ENCODE measurements at places on chromosomes 1 and 21.

- DNase-seq, result no peak
Measured at GRCh38 chr1:182203191-182203875, 141.8 kb upstream of the ZNF648 start.

GRCh38 chr21:17359781-17360180 lies 153.1 kb upstream of the CXADR start:
- DNase-seq, result no peak

- no peak for DNase-seq
Measured at GRCh38 chr1:193479187-193479586, 292.8 kb upstream of the B3GALT2 start.

- no peak for DNase-seq
Measured at GRCh38 chr1:14323568-14324247, 274.8 kb upstream of the KAZN start.

- DNase-seq, result peak; percentile 90
Measured at GRCh38 chr1:161706482-161707347, at the start of gene FCRLA. Gene FCRLA (plus strand): TSS chr1:161707229. CDS start chr1:161707265, 36 bp downstream.

DNA sequence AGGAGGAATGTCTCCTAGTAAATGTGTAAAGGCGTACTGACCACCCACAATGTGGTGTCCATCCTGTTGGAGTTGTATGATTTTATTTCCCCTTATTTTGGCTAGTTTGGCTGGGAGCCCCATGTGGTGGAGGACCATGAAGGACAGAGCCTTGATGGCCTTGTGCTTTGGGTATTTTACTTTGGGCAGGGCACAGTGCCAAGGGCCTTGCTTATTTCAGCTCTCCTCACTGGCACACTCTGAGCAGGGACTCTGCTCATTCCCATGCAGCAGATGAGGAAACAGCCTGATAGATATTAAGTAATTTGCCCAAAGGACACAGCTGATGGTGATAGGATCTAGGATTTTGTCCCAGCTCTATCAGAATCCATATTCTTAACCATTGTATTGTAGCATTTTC lies 50.2 kb downstream of the SMYD2 start:
- DNase-seq, result no peak

GRCh38 chr1:68704800-68705443 lies 208.0 kb upstream of the DEPDC1 start:
- no peak for DNase-seq

GRCh38 chr1:113166473-113166872 lies 93.5 kb downstream of the LRIG2 start:
- DNase-seq, result no peak

DNA sequence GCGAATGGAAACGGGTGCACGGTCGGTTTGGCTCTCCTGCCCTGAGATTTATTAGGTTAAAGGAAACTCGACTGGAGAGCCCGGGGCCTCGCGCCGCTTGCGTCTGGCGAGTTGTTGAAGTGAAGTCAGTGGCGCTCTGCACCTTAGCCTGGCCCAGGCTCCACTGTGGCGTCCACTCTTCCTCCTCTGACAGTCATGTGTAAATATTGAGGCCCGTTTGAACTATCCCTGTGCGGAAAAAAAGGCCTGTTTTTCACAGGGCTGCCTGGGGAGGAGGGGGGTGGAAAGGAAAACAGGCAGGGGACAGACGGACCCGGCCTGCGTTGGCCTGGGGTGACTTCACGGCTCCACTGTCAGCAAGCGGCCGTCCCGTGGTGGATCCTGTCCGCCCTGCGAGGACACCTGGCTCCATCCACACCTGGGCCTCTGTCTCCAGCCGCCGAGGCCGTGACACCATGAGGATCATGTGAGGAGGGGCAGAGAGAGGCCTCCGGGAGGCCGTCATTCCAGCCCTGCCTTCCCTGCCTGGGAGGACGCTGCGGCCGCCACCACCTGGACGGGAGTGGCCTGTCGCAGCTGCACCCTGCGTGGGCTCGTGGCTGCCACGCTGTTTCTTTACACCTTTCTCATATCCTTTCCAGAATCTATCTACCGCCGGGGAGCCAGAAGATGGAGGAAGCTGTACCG lies 59.8 kb downstream of the FAAP20 start:
- no peak for DNase-seq

DNA sequence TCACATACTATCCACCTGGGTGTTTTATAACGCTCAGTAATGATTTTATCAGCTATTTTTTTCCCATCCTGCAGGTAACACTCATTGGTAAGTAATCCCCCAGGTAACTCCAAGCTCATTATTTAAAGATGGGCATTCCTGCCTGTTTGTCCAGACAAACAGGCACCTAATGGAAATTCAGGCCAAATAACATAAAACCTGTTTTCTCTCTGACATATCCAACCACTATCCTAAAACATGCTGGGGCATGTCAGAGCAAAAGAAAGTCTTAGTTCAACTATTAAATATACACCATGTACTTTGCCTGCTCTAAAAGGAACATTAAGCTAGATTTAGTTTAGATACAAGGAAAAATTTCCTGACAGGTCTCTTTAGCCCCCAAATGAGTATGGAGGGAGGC lies 987.7 kb downstream of the TTLL7 start:
- DNase-seq, result no peak

DNA sequence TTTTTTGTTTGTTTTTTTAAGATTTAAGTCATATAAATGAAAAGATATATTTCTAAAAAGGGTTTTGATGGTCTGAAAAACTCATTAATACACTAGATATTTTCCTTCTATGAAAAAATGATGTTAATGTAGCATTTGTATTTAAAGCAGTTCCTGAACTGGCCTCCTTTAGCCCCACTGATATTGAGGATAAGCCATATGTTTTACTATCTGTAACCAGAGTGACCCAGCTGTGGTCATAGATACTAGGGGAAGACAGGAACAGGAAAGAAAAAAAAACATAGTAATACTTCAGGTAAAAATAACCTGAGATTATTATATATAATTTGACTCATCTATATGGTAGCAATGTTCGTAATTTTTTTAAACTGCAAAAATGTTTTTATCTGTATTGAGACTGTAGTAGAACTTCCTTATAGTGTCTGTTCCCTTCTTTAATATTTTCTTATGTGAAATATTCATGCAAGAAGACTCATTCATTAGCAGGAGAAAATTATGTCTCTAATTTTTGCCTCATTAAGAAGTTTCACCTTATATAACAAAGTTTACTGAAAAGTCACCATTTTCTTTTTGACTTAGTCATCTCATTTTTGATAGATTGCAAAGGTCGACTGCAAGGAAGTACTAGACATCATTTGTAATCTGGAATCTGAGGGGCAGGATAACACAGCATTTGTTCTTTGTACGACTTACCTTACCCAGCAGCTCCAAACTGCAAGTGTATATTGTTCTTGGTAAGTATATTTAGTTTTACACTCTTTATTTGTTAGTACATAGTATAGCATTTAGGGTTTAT lies 25.6 kb upstream of the TMCO2 start:
- DNase-seq, result no peak

GRCh38 chr1:9201401-9202239 lies 33.0 kb upstream of the H6PD start:
- no peak for DNase-seq

DNA sequence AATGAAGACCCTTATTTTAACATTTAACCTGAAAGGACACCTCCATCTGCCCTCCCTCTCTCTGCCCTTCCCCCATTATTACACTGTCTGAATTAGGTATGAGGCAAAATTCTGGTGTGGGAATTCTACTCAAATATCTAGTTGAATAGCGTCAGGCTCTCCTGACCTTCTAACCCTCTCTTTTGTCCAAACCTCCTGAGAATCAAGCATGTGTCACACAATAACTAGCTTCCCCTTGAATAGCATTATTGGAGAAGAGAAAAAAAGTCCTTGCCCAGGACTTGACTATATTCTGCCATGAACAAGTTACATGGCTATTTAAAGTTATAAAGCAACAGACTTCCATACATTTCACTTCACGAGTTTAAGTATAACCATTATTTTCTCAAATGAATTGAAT lies 35.5 kb downstream of the USH2A start:
- no peak for DNase-seq

DNA sequence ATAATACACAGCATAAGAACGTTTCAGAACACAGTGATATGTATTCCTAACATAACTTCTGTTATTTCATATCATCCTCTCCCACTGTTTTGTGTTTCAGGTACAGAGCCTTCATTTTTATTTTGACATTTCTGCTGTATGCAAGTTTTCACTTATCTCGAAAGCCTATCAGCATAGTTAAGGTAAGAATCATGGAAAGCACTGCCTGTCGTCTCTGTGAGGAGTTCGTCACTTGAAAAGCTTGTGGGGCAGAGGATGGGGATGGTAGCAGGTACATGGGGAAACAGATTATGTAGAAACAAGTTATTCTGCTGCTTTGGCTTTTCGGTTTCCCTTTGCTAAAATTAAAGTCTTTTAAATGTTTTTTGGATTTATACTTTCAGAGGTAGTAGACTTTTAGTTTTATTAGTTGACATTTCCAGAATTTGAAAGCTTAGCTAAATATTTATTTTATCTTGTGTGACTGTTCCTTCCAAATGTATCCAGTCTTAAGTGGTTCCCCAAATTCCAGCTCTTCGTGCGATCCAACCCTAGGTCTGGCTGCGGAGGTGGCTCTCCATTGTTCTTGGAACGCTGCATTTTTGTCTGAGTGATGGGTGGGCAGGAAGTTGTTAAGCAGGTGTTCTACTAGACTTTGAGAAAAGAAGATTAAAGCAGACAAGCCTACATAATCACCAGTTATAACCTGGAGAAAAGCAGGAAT lies 12.2 kb downstream of the SLC37A1 start:
- no peak for DNase-seq

GRCh38 chr1:88890791-88891317 lies 513 bp downstream of the GTF2B start:
- no peak for DNase-seq

DNA sequence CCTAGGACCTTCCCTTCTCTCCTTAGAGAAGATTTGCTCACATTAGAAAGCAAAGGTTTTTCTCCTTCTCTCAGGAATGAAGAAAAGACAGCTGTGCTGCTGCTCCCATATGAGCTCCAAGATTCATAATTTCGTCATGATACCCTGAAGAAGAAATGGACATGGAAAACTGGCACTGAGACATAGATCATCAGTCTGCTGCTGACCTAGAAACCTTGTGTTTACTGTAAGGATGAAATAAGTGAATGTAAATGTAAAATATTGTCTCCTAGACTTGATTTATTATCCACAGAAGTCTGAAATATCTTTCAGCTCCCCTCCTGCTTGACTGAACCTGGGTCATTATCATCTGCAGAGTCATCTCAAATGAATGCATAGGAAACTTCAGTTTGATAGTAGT lies 77.9 kb downstream of the ZC3H11B start:
- no peak for DNase-seq

GRCh38 chr21:44800971-44801467 lies 601 bp downstream of the UBE2G2 start:
- no peak for DNase-seq

DNA sequence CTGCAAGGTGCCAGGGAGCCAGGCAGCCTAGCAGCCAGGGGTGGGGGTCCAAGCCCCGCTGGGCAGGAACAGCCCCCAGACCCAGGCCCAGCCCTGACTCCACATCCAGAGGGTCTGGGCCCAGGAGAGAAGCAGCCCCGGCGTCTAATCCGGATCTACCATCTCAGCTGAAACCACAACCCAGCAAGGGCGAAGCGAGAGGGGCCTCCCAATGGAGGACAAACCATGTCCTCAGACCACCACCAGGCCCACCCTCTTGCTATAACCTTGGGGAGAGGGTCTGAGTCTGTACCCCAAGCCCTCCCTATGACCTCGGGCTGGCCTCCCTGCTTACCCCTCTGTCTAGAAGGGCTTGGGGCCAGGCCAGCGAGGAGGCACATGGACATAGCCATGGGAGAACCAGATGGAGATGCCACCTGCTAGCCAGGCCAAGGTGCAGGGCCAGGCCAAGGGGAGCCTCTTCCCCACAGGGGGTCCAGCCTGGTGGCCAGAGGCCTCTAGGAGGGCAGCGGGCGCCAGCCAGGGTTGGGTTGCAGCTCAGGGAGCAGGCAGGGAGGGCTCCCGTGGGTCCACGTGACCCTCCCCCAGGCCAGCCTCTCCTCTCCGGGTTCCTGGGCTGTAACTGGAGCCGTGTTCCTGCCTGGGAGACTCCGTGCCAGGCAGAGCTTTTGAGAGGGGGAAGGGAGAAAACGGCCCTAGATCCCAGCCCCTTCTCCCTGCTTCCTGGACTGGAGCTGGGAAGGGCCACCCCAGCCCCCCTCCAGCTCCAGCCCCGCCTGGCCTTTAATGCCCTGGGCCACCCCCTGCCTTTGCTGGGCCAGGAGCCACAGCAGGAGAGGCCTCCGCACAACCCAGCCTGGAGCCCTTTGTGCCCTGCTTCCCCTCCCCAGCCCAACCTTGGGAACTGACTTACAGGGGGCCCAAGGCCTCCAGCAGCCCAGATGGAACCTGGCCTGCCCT lies 2.5 kb downstream of the WNT9A start:
- DNase-seq, result no peak

GRCh38 chr1:218846181-218846580 lies 327.5 kb upstream of the LYPLAL1 start:
- DNase-seq, result peak; percentile 83
